ENCODE measurements at places on chromosomes 3 and 15.
A peak's percentile ranks its signal among the peaks of the same experiment; 100 is the strongest.

DNA sequence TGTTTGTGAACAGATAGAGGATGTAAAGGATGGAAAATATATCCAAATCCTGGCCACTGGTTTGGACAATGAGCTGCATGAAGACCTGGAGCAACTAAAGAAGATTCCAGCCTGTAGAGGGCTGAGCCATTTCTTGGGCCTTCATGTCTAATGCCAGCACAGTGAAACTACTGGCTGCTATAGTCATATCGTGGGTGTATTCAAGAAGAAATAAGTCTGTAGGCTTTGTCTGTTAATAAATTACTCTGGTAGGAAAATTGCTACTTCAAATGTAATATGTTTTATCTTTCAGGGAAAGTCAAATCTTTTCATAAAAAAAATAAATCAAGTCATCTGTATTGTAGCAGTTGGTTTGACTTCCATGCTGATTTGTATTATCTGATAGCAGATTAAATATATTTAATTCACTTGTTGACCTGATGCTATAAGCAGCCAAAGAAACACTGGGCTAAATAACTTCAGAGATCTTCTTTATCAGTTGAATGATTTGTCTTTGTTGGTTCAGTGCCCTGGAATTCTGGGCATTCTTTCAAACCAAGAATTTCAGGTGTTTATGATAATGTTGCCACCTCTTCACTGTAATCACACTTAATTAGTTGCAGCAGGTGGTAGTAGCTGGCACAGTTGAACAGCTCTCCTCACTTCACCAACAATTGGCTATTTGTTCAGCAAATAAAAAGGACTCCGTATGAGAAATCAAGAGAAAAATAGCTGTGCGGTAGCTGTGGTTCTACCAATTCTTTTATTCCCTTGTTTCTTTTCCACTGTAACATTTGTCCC, 1109.5 kb downstream of the NSUN3 start:
- DNase-seq = no peak

DNA sequence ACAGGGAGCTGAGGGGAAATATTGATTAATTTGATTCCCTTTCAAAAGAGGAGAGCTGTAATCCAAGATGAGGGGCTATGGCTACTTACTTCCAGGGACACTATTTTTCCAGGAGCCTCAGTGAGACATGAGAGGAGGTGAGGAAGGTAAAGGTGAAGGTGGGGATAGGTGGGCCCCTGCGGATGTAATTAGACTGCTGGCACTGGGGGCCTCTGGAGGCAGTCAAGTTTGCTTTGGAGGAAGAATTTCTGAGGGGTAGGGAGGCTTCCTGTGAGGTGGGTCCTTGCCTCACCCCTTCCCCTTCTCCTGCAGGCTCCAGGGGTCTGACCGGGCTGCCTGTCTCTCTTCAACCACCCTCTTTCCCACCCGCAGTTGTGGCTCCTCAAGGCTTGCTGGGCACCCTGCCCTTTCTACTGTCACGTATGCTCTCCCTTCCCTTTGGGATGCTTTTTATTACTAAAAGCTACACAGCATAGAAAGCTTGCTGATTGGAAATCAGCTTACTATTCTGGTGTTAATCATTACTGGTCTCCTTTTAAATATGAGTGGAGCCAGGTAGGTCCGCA, 22.5 kb downstream of the GASK1A start:
- DNase-seq = no peak

DNA sequence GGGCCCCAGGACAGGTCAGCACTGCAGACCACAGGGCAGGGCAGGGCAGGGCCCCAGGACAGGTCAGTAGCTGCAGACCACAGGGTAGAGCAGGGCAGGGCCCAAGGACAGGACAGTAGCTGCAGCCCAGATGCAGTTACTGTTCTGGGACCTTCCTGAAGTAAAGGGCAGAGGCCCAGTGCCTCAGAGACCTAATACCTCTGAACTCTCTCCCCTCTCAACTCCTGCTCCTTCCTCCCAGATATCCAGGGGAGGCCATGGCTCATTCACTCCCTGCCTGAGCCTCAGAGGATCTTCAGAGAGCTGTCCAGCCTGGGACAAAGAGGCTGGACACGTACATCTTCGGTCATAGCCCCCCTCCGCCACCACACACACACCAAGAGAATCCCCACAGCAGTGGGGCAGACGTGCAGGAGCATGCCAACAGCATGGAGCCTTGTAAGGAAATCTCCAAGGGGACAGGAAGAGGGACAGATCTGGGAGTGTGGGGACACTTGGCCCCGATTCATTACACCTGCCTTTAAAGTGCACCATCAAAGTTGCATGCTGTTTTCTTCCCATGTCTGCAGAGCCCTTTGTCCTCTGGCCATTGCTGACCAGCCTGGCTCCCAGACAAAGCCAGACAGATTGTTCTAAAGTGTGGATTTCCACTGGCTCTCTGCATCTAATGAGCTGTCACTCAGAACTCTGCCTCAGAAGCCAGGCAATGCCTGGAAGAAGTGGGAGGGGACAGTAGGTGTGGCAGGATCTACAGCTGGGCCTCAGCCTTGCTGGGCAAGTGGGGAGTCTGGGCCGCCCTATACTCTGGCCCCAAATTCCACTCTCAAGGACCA, 24.2 kb upstream of the BUB1B start:
- no peak for DNase-seq

DNA sequence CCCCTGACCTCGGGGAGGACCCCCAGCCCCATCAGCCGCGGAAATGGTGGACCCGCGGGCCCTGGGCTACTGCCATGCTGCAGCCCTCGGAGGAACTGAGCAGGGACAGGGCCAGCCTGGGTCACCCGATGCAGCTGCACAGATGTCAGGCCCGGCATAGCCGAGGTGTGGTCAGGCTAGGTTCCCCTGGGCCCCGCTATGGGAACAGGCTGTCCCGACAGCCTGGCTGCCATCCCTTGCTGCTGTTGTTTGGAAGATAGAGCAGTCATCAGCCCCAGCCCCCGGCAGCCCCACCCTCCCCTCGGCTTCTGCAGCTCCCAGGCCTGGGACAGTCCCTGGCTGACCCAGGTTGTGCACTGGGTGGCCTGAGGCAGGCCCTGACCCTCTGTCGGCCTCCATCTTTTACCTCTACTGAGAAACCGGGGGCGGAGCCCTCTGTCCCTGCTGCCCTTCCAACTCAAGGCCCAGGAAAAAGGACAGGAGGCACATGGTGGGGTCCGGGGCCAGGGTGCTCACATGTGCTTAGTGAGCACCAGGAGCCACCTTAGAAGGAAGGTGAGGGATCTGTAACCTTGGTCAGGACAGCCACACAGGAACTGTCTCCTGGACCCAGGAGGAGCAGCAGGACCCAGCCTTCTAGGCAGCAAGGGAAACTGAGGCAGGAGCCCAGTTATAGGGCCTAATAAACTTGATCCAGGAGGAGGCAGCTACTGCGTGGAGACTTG, 31.5 kb upstream of the FBLN2 start:
- no peak for DNase-seq

DNA sequence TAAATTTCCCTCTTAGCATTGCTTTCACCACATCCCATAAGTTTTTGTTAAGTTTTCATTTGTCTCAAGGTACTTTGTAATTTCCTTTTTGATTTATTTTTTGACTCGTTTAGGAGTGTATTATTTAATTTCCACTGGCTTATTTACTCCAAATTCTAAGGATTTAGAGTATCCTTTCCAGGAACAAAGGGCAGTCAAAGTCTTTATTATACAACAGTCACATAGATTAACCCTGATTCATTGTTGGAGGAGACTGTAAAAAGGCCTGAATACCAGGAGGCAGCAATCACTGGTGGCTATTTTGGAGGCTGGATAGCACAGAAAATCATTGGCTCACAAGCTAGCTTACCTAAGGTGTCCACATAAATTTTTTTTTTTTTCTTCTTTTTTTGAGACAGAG, 39.9 kb downstream of the OIP5 start:
- DNase-seq = no peak

DNA sequence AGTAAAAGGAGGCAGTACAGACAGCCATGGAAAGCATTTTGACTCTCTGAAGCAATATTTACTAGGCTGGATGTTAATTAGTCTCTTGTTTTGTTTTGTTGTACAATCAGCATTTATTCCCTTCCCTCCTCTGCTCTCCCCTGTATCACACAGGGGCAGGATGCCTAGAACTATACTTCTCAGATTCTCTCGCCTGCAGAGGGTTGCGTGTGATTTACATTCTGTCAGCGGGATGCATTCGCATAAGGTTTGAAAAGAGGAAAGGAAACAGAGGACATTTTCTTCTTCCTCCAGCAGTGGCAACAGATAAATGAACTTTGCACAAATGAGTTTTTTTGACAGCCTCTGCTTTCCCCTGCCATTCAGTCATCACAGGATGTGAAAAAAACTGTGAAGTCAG, 188.3 kb downstream of the RSL24D1 start:
- DNase-seq = no peak

- no peak for DNase-seq
These were observed 24.2 kb downstream of the GRAMD2A start for GRCh38 chr15:72173401-72173800.

GRCh38 chr15:39667382-39668127, 86.7 kb downstream of the THBS1 start:
- no peak for DNase-seq

DNA sequence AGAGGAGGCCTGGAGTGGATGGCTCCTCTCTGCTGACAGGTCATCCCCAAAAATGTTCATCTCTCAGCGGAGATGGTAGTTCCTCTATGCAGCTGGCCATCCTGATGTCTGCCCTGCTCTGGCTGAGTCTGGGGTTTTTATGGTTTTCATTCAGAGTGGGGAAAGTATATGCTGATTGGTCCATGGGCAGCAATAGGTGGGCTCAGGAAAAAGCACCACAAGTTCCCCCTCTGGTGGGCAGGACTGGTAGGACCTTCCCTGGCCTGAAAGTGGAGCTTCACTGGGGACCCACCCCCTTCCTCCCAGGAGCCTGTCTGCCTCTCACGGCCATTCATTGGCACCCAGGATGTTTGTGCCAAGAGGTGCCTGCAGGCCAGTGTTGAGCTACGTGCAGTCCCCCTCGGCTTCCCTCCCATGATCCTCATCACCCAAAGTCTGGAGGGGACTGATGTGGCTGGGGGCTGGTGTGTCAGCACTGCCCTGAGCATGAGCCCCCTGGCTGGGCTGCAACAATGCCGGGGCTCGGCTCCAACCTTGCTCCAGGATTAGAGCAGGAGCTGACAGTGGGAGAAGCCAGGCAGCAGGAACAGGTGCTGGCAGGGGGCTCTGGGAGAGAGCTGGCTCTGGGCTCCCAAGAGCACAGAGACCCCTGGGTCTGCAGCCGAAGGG, 13.1 kb upstream of the BLOC1S6 start:
- DNase-seq = no peak

DNA sequence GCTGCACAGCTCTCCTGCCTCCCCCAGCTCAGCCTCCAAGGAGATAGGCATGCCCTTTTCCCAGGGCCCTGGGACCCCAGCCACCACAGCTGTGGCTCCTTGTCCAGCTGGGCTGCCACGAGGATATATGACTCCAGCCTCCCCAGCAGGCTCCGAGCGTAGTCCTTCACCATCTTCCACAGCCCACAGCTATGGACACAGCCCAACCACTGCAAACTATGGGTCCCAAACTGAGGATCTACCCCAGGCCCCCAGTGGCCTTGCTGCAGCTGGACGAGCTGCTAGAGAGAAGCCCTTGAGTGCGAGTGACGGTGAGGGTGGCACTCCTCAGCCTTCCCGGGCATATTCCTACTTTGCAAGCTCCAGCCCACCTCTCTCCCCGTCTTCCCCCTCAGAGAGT, 20.5 kb upstream of the APEH start:
- DNase-seq = no peak

DNA sequence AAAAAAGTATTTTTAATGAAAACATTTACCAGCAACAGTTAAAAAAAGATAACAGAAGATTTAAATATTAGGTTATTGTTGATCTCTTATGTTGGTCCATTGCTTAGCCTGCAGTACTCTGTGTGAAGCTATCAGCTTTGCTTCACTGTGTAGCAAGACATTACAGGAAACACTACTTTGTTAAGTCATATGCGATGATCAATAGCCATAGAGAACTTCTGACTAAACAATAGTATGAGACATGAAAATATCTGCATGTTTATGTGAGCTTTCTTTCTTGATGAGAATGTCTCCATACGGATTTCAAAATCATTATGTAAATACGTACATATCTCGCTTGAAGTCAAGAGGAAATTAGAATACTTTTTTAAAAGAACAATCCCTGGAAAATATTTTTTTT, 27.0 kb upstream of the CAPN3 start:
- no peak for DNase-seq

- no peak for DNase-seq
These were observed 200.4 kb upstream of the WNT5A start for GRCh38 chr3:55687526-55687925.

DNA sequence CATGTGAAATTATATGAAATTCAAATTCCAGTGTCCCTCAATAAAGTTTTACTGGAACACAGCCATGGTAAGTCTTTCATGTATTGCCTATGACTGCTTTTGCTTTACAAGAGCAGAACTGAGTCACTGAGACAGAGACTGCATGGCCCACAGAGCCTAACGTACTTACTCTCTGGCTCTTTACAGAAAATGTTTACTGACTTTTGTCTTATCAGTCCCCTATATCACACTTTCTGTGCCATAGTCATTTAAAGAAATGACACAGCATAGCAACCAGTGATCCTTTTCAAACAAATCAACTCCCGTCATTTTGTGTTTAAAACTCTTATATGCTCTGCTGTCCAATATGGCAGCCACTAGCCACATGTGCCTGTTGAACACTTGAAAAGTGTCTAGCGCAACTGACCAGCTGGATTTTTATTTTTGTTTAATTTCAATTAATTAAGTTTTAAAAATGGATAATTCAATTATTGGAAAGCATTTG, 129.7 kb upstream of the CDIN1 start:
- DNase-seq = no peak

- peak; percentile 76 for DNase-seq
These were observed 48.1 kb upstream of the EPHB3 start for GRCh38 chr3:184513276-184514170.

DNA sequence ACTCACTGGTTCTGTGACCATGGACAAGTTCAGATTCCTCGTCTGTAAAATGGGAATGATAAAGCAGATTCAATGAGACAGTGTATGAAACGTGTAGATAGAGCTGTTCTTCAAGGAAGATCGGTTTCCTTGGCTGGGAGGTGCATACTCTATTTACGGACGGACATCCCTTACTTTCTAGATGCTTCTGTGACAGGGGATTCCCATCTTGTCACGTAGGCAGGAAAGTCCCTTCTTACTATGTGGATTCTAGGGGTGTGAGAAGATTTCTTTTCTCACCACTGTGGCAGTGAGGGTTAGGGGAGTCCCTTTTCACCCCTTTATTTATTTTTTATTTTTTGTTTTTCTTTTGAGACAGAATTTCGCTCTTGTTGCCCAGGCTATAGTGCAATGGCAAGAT, 180.9 kb upstream of the TBL1XR1 start:
- no peak for DNase-seq

- no peak for DNase-seq
These were observed 22.3 kb downstream of the DENND6A start for GRCh38 chr3:57670543-57670942.

DNA sequence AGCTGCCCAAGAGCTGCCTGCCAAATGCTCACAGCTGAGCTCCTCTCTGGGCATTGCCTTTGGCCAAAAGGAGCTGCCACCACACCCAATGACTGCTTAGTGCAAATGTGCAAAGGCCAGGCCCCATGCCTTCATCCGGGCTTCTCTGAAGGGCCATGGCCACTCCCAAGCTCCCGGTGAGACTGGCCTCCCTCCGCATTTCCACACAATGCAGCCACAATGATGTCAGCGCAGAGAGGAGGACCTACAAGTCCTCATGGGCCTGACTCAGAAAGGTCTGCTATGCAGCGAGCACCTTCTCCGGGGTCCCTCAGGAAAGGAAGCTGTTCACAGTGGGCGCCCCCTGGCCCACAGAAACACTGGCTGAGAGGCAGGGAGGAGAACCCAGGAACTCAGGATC, 12.7 kb downstream of the OXTR start:
- no peak for DNase-seq
